ENCODE measurements at places on chromosomes 12 and 14.

DNA sequence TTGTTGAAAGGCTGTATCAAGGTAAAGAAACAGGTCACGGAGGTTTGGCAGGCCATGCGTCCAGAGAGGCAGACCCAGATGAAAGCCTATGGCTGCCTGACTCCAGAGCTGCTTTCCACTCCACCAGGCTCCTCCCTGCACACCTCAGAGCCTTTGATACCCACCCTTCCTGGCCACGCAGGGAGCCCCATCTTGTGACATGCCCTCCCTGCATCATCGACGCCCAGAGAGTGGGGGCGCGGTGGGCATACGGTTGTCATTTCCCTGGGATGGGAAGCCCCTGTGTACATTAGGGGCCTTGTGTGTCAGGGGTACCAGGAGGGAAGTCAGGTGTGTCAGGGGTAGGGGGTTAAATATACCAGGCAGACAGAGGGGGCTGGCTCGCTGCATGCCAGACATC, 30.3 kb upstream of the GPR68 start:
- DNase-seq = no peak

GRCh38 chr12:402029-402389, 565 bp downstream of the CCDC77 start:
- peak; percentile 64 for DNase-seq

GRCh38 chr12:117970334-117970733, 1.5 kb upstream of the KSR2 start:
- DNase-seq = no peak

DNA sequence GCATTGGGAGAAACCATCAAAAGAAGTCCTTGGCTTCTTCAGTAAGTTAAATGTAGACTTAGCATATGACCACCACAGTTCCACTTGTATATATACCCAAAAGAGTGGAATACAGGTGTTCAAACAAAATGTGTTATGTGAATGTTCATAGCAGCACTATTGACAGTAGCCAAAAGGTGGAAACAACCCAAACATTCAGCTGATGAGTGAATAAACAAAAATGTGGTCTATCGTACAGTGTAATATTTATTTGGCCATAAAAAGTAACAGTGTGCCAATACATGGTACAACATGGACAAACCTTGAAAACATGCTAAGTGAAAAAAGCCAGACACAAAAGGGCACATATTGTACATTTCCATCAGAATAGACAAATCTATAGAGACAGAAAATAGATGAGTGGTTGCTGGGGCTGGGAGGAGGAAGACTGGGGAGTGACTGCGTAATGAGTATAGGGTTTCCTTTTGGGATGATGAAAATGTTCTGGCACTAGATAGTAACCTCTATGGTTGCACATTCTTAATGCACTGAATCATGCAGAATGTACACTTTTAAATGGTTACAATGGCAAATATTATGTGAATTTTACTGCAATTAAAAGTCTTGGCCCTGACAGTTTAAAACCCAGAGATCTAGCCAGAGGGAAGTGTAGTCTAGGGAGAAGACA, 5.5 kb downstream of the ERP29 start:
- DNase-seq = no peak

- no peak for DNase-seq
Measured at GRCh38 chr12:40168868-40169267, 55.9 kb upstream of the LRRK2 start.

- no peak for DNase-seq
Measured at GRCh38 chr14:66717561-66718140, 209.7 kb downstream of the GPHN start.

DNA sequence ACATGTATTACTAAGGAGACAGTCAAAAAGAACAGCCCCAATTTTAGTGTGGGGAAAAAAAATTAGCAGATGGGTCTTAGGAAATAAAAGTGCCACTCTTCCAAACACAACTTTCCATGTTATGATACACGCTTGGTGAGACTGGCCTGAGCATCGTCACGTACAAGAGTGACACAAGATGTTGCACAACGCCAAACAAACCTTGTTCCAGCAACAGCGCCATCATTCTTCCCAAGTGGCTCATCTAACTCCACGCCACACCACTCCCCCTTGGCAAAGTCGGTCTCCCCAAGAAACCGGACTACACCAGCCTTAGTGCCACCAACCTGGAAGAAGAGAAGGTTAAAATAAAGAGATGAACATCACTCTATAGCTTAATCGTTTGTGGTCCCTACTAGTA, 58.7 kb downstream of the CLIP1 start:
- DNase-seq = no peak

DNA sequence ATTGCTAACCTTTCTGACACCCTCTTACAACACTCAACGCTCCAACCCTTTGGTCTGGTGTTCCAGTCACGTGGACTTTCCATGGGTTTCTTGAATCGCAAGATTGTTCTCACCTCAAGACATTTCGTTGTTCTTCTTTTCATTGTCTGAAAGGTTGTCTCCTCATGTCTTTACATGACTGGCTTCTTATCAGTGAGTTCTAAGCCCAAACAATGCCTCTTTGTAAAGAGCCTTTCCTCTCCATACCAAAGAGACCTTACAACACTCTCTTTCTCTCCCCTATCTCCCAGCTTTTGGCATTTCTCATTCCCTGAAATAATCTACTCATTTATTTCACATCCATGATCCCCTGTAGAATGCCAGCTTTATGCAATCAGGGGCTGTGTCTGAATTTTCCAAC, 1144.8 kb downstream of the AACS start:
- DNase-seq = no peak

DNA sequence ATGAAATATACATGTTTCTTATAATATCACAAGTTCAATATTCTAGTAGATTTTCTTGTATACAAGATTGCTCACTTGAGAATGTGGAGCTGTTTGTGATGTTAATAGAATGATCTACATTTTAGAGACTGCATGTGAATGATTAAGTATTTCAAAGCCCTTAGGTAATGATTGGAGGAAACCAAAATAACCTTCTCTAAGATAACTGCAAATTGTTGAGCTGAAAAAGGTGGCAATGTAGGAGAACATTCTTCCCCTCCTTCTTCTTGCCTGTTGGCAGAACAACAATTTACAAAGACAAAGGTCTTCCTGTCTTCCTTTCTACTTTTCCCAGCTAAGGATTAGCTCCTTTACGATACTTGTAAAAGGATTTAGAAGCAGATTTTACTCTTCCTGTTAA, 2.0 kb upstream of the CLEC6A start:
- DNase-seq = no peak

DNA sequence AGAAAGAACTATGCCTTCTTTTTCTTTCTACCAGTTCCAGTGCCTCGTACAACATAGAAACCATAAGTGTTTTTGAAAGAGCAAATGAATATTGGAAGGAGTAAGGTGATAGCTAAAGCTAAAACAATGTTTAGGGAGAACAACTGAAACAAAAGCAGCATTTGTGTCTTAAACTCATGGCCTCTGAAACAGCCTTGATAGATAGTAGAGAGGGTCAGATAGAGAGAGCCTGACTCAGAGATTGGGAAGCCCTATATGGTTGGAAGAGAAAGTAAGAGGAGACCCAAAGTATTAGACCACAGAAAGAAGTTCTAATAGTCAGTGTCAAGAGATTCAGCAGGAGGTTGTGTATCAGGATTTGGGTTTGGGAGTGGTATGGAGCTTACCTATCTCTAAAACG, 79.6 kb upstream of the IFNG-AS1 start:
- DNase-seq = no peak

GRCh38 chr14:77761205-77761931, 412 bp upstream of the SNW1 start:
- peak; percentile 32 for DNase-seq

DNA sequence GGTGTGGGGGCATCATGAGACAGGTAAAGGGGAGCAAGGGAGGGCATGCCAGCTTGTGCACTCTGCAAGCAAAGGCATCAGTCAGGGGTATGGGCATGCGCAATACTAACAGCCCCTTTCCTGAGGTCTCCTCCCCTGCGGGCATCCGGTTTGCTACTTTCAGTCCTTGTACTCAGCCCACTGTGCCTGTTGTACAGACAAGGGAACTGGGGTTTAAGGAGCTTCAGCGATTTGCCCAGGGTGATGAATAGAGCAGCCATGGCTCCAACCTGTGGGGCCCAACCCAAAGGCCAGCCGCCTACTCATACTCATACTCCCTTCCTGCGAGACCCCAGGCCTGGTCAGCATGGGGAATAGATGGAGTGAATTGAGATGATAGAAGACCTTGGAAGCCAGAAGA, 66.7 kb downstream of the GALNT16 start:
- DNase-seq = no peak

GRCh38 chr14:92153581-92153980, 31.8 kb downstream of the CPSF2 start:
- DNase-seq = no peak

DNA sequence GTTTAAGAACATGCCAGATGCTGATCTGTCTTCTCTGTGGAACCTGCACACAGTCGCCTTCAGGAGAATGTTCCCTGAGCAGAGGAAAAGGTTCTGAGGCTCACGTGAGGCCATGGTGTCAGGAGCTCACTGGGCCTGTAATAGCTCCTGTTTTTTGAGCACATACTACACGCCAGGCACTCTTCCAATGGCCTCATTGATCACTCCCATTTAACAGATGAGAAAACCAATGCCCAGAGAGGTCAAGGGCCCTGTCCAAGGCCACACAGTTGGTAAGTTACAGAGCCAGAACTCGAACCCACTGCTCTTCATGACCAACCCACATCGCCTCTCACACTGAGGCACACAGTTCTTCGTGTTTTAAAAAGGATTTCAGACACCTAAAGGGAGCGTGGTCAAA, 7.3 kb upstream of the HHIPL1 start:
- DNase-seq = no peak

DNA sequence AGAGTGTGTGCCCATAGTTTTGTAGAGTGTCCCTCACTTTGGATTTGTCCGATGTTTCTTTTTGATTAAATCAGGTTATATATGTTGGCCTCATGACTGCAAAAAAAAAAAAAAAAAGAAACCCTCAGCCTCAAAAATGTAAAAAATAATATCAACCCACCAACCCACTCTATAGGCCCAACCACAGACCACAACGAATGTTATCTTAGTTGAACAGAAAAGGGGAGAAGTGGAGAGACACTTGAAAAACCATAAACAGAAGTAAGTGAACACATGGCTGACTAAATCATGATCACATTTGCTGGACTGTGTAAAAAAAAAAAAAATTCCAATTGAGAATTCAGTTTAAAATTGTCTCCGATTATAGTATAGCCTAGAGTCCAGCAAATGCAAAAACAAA, 45.5 kb upstream of the ST8SIA1 start:
- no peak for DNase-seq

DNA sequence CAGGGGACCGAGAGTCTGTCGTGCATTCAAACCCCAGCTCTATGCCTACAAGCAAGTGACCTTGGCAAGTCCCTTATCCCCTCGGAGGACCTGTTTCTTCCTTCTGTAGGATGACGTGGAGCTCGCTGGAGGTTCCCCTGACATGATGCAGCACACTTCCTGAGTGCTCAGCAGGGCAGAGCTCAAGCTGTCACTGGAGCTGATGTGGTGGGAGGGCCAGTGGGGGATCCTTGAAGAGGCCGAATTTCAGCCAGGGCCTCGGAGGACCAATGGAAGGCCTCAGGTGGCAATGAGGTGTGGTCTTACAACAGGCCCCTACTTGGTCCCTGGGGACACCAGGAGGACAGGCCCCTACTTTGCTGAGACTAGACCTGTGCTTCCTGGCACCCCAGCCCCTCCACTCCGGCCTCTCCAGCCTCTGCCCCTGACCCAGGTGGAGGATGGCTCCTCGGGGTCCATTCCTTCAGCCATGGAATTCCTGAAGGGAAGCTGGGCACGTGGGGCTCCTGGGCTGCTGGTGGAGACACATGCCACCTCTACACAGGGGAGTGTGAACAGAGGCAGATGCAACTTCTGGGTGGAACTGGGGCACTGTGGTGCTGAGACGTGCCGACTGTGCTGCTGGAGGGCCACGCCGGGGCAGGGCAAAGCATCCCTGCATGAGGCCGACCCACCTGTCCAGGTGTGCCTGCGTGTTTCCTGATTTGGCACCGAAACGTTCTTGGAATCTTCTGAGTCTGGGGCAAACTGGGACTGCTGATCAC, 18.7 kb upstream of the KIF26A start:
- no peak for DNase-seq

DNA sequence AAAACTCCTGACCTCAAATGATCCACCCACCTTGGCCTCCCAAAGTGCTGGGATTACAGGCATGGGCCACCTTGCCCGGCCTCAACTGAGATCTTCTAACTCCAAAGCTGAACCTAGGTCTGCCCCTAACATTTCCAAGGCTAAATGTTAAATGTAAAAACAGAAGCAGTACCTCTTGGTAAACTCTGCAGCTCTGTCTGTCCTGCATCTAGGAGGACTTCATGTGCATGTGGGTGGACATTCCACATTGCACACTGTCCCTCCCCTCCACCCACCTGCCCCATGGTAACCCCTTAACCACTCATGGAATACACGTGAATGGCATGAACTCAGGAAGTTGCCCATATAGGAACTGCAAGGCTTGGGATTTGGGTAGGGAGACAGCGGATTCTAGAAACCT, 33.1 kb downstream of the SNX6 start:
- DNase-seq = no peak

GRCh38 chr12:12992418-12993130, 7.5 kb downstream of the HEBP1 start:
- no peak for DNase-seq

GRCh38 chr14:42517806-42518500, 911.3 kb downstream of the LRFN5 start:
- DNase-seq = no peak

GRCh38 chr12:89529738-89530137, 3.9 kb upstream of the POC1B start:
- peak; percentile 35 for DNase-seq

DNA sequence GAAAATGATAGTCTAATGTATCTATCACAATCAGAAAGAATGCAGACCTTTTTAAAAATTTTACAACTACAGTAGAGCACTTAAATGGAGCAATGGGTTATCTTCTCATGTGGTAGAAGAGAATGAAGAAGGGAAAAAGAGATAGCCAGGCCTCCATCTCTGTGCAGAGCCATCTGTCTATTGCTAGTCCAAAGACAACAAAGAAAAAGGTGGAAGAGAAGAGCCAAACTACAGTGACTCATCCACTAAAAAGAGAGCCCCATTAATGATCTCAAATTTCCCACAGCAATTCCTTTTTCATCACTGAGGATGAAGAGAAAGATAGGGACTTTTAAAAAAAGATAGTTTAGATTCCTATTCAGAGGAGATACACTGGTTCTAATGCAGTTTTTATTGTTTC, 232.9 kb downstream of the ATXN7L3B start:
- no peak for DNase-seq

GRCh38 chr12:93426412-93426805, 15.3 kb downstream of the UBE2N start:
- no peak for DNase-seq

- DNase-seq = no peak
Measured at GRCh38 chr14:101088395-101088667, 184.8 kb upstream of the RTL1 start.

GRCh38 chr12:10697156-10697555, 23.3 kb upstream of the STYK1 start:
- no peak for DNase-seq

- DNase-seq = no peak
Measured at GRCh38 chr14:98937712-98938505, 334.1 kb downstream of the BCL11B start.

- no peak for DNase-seq
Measured at GRCh38 chr12:70244409-70244808, 1.2 kb downstream of the CNOT2 start.

- DNase-seq = peak; percentile 53
Measured at GRCh38 chr12:49548822-49549648, 10.2 kb downstream of the KCNH3 start.
